Left renal cortex interstitium (tissue), 4 donors: ENCODE measurements at places on chromosomes 2 and 18.

DNA sequence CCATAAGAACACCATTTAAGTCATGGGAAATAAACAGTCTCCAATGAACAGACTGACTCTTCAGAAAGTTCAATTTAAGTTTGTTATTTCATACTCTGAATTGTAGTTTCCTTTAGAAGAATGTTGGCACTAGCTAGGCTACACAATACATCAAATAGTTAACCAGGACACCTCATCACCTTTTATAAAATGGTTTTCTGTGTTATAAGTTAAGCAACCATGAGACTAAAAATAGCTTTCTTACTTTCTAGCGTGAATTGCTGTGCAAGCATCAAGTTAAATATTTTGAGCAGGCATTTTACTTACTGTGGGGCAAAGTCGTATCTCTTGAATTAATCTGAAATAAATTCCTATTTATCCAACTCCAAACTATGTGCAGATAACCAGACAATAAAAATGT is 1092.6 kb upstream of the SLC39A10 start:
- no peak for DNase-seq

DNA sequence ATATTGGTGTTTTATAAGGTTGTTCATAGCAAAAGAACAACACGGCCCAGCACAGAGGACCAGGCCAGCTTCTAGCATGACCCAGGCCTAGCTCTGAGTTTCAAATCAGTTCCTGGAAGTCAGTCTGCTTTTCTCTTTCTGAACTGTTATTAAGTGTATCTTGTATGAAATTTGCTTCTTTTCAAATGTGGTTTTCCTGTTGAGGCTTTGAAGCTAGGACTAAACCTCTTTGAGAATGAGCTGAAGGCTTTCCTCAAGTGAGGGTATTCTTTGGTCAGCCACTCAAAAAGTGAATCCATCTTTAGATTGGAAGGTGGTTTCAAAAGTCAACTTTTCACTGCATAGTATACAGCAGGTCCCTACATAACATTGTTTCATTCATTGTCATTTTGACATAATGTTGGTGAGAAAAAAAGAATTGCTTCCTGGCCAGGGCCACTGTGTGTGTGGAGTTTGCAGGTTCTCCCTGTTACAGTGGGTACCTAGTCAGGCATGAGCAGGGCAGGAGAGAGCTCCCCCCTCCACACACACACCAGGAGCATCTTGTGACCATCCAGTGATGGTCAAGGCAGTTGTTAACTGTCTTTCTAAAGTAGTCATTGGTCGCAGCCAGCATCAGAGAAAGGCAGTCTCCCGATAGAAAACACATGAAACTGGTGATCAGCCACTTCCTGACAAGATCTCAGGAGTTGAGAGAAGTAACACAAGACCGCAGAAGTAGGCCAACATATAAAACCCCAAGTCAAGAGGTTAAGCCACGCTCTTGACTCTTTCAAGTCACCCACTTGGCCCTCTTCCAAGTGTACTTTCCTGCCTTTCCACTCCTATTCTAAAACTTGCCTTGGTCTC is 6.7 kb upstream of the ACAA2 start:
- no peak for DNase-seq

DNA sequence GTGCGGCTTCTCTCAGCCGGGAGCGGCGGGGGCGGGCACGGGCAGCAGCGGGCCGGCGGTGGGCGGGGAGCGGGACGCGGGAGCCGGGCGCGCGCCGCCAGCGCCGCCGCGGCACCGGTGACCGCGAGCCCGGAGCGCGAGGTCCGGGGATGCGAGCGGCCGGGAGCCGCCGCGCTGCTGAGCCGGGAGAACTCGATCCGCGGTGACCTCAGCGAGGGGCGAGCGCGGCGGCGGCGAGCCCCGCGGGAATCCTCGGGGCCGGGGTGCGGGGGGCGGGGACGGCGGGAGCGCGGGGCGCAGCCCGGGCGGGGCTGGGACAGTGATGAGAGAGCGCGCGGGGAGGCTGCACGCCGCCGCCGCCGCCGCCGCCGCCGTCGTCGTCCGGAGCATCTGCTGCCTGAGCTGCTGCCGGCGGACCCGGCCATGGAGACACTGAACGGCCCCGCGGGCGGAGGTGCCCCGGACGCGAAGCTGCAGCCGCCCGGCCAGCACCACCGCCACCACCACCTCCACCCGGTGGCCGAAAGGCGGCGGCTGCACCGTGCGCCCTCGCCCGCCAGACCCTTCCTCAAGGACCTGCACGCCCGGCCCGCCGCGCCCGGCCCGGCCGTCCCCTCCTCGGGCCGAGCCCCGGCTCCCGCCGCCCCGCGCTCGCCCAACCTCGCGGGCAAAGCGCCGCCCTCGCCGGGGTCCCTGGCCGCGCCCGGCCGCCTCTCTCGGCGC is at the start of gene MTCL1:
Gene MTCL1, plus strand, starts transcription at position 319 of the 723 bp plus-strand sequence. Its CDS starts 105 bp downstream, at position 424.
- DNase-seq: no peak

DNA sequence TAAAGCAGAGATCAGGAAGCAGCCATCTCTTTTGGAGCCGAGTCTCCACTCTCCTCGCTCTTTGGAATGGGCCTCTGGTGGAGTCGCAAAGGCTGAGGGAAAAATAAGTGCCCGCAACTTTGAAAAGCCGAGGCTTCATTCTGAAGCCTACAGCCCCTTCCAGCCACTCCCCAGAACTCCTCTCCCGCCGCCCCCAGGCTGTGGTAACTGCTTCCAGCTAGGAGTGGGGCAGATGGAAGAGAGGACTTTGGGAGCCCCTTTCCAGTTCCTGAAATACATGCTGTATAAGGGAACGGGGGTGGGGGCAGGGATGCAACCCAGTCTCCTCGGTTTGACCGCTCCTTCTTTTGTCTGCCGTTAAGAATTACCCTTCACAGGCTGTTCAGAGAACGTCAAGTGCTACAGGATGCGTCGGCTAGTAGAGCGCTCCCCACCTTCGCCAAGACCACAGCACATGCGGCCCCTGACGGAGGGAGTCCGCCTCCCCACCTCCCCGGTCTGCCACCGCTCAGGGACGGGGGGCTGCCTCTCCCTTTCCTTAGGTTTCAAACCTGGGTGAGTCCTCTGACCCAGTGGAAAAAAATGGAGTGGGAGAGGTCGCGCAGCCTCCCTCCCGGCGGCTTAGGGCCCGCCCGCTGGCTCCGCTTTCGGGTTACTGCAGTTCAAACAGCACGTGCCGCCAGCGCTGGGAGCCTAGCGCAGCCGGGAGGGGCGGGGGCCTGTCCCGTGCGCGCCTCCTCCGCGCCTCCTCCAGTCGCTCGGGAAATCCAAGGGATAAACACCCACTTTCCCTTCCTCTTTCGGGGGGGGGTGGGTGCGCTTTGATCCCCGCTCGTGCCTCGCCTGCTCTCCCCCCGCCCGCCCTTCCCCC is 4.9 kb downstream of the CYP26B1 start:
- no peak for DNase-seq

- no peak for DNase-seq
Observed at GRCh38 chr2:144678736-144679135, 158.8 kb upstream of the ZEB2 start.

DNA sequence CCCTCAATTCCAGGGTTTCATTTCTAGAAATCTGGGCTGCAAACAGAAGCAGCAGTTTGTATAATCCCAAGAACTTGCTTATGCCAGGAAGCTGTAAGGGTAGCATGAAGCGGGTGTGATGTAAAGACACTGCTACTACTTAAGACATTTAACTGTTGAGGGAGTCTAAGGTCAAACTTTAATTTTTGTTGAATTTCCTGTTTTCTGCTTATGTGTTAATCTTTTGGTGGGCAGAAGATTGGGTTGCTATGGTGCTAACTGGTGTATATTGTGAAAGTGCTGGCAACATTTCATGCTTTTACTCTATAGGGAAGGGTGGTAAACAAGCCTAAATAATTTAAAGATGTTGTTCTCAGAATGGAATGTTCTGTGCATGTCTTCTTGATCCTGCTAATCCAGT is 2.7 kb downstream of the NCOA1 start:
- no peak for DNase-seq

GRCh38 chr18:12597760-12598159 is 60.1 kb downstream of the SPIRE1 start:
- no peak for DNase-seq

- DNase-seq: no peak
Observed at GRCh38 chr2:112772322-112772721, 7.9 kb upstream of the CKAP2L start.

DNA sequence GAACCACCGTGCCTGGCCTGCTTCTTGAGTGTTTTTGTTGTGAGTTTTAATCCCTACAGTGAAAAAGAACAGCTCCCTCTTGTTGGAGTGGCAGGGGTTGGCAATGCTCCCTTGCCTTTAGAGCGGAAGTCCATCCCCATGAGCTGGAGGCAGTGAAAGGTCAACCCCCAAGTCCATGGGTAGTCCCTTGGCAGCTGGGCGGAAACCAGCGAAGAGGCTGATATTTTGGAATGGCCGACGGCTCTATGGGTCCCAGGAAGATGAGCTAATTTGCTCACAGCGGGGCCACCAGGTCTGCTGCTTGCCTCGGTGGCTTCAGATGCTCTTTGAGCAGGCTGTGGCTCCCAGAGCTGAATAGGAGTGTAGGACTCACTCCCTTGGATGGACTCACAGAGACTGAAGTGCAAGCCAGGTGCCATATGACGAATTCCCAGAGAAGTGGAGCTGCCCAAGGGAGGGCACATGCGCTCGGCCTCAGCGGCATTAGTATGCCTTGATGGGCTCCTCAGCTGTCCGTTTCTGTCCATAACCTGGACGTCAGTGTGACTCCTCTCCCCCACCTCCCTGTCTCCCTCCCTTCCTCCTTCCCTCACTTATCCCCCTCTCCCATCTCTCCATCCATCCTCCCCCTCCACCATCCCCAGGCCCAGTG is 25.4 kb upstream of the RHOB start:
- DNase-seq: no peak

DNA sequence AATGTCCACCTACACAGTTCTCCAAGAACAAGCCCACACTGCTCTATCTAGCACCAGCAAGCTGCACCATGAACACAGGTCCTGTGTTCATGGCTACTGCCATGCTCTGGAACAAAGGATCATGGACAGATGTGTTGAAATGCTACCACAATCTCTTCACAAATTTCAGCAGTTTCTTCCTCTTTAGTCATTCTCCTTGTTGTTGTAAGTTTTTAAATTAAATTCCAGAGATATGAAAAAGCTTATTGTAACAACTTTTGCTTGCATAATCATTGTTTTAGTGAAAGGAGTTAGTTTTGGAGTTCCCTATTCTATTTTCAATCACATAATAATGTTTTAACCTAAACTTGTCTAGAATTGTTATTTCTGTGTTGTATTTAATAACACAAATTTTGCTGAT is 17.2 kb upstream of the NAPG start:
- no peak for DNase-seq

DNA sequence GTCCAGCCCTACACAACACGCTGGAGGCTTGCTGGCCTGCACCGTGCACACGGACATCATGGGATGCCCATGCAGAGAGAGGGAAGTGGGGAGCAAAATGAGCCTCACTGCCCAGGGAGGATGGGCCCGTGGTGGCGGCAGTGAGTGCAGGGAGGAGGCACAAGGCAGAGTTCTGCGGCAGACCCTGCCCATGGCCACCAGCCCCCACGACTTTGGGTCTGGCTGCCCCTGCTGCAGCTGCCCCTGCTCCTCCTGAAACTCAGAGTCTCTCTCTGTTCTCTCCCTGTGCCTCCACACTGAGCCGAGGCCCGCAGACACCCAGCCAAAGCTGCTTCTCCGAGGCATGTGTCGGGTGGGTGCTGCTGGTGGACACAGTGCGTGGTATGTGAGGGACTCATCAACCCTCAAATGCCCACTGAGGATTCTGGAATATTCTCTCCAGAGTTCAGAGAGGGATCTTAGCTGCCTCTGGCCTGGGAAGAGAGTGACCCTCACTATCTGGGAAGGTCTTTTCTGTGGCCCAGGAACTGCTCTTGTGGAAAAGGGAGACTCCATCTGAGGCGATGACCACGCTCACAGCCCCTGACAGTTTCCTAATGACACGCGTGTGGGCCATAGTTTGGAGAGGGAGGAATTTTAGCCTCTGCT is 45.1 kb upstream of the HPCAL1 start:
- no peak for DNase-seq

DNA sequence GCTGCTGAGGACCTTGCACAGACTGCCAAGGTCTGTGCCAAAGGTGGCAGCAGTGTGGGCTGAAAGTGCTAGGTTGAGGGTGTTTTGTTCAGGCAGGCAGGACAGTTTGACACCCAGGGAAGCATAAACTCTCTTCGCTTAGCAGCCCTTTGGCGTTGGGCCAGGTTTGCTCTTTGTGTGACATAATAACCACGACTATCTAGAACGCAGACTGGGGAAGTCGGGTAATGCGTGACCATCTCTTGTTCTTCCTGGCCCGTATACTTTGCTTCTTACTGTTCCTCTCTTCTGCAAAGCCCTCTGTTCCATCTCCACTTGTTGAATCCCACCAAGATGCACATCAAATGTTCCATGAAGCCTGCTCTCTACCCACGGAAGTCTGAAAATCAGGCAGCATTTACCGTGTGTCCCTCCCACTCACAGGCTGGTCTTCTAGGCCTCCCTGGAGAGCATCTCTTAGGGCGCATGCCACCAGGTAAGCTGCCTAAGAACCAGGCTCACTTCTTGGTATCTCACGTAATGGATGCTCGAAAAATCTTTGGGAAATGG is 96.7 kb upstream of the LMAN1 start:
- no peak for DNase-seq

GRCh38 chr2:152376385-152376784 is 41.4 kb downstream of the FMNL2 start:
- DNase-seq: no peak

DNA sequence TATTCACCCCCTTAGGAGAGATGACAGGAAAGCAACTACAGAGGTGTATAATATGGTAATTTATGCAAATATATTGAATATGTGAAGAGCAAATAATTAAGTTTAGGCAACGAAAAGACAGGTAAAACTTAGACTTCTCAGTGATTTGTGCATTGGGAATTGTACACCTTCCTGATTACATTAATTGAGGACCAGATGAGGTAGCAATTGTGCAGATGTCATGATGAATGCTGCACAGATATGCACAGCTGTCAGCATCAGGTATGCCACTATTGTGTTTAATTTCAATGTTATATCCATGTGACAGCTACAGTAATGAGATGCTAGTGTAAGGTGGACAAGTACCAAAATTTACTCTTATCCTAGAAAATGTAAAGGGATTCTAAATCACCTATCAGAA is 267.2 kb upstream of the FSIP2 start:
- DNase-seq: no peak

GRCh38 chr2:12321886-12322285 is 394.9 kb upstream of the TRIB2 start:
- DNase-seq: no peak

- no peak for DNase-seq
Observed at GRCh38 chr18:63508596-63508995, 31.8 kb downstream of the SERPINB5 start.

- no peak for DNase-seq
Observed at GRCh38 chr2:34481542-34481941, 882.4 kb upstream of the FAM98A start.

DNA sequence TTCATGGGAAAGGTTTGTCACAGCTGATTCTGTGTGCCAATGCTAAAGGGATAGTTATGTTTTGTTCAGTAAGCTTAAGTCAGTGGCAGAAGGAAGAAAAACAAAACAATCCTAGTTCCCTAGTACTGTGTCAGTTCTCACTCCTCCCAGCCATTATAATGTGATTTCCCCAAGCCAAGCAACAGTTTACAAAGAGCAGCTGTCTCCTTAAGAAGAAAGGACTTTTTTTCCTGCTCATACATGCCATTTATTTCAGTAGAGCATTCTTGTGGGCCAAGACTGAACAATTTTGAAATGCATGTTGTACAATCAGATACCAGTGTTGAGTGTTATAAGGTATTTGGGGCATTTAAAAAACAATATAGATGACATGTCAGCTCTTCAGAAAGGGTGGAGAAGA is 52.1 kb downstream of the NEMP2 start:
- DNase-seq: no peak
